Suprapubic skin (tissue), 4 donors: ENCODE measurements at places on chromosomes 7 and 10.
A peak's percentile ranks its signal among the peaks of the same experiment; 100 is the strongest.

- DNase-seq = no peak
- no peaks in the 10 kb centered on the region for H3K27me3 ChIP-seq
- H3K36me3 ChIP-seq = peaks cover 79% of the 10 kb centered on the region
- H3K4me1 ChIP-seq = no peaks in the 10 kb centered on the region
- H3K4me3 ChIP-seq = no peak overlapping the region
These were observed 39.8 kb upstream of the ZNF37A start for GRCh38 chr10:38054361-38054797.

DNA sequence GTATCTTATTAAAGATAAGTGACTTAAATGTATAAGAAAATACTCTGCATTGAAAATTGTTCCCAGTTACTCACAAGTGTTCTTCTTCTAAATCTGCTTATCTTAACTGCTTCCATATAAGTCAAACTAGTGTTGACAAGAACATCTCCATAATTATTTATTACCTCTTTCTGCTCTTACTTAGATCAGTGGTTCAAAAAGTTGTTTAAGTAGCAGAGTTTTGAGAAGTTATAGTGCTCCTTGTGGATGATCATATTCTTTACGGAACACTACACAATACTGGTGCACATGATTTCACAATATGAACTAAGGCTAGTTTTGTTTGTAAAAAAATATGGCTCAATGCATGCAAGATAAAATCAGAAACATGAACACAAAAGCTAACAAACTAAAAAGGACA is 168.4 kb downstream of the SEMA3D start:
- no peaks in the 10 kb centered on the region for H3K27me3 ChIP-seq
- H3K4me3 ChIP-seq = no peak overlapping the region
- H3K4me1 ChIP-seq = no peaks in the 10 kb centered on the region
- no peak overlapping the region for H3K27ac ChIP-seq
- no peak for DNase-seq
- no peaks in the 10 kb centered on the region for H3K36me3 ChIP-seq

DNA sequence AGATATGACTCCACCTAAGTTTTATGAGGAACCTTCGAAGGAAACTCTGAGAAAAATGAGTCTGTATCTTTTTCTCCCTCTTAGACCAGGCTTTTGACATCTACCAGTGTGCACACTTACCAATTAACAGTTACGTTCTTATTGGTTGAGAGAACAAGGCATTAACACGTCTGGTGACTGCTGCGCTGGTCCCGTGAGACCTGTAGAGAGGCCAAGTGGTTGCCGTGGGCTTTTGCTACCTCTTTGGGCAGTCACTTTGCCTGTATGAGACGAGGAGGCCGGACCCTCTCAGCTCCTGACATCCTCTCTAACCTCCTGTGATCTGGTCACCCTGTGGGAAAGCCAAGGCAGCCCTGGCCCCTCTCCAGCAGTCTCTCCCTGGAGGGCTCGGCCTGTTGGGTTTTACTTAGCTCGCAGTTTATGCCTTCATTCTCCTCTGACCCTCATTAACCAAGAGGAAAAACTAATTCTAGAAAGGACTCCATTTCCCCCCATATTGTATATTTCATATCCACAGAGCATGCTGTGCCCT is 513.9 kb upstream of the GALNT17 start:
- no peak overlapping the region for H3K27ac ChIP-seq
- no peaks in the 10 kb centered on the region for H3K27me3 ChIP-seq
- no peak for DNase-seq
- no peak overlapping the region for H3K4me3 ChIP-seq
- H3K36me3 ChIP-seq = no peaks in the 10 kb centered on the region
- peaks cover 18% of the 10 kb centered on the region for H3K4me1 ChIP-seq

- H3K27ac ChIP-seq = peak overlapping the region; percentile 89
- H3K4me3 ChIP-seq = peak overlapping the region; percentile 68
- peaks cover 31% of the 10 kb centered on the region for H3K4me1 ChIP-seq
- H3K27me3 ChIP-seq = peaks cover 24% of the 10 kb centered on the region
These were observed 2.5 kb downstream of the ZEB1 start for GRCh38 chr10:31321396-31321941.
